ENCODE measurements at places on chromosomes 2 and 18.

GRCh38 chr18:25983730-25984129 lies 106.7 kb downstream of the SS18 start:
- DNase-seq: no peak

- no peak for DNase-seq
Observed at GRCh38 chr18:67590571-67591141, 74.1 kb upstream of the DSEL start.

DNA sequence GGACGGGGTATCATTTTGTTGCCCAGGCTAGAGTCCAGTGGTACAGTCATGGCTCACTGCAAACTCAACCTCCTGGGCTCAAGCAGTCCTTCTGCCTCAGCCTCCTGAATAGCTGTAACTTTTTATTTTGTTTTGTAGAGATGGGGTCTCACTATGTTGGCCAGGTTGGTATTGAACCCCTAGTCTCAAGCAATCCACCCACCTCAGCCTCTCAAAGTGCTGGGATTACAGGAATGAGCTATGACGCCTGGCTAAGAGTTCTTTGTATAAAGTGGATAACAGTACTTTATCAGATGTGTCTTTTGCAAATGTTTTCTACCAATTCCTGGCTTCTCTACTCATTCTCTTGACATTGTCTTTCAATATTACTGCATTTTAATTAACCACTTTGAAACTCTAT lies 17.1 kb upstream of the NT5DC4 start:
- DNase-seq: no peak

DNA sequence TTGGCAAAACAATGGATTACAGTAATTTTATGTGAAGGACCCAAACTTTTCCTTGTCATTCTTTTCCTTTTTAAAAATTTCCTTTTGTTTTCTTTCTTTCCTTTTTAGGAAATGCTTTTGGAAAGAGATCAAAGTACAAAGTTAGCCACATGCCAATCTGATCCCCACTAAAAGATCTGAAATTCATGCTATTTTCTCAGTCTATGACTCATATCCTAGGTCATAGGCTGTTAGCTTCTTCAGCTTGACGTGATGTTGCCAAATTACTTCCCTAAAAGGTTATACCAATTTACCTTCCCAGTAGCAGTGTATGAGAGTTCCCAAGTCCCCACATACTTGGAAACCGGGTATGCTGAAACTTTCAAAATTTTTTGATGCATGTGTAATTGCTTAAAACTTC lies 355.3 kb downstream of the INSIG2 start:
- no peak for DNase-seq

DNA sequence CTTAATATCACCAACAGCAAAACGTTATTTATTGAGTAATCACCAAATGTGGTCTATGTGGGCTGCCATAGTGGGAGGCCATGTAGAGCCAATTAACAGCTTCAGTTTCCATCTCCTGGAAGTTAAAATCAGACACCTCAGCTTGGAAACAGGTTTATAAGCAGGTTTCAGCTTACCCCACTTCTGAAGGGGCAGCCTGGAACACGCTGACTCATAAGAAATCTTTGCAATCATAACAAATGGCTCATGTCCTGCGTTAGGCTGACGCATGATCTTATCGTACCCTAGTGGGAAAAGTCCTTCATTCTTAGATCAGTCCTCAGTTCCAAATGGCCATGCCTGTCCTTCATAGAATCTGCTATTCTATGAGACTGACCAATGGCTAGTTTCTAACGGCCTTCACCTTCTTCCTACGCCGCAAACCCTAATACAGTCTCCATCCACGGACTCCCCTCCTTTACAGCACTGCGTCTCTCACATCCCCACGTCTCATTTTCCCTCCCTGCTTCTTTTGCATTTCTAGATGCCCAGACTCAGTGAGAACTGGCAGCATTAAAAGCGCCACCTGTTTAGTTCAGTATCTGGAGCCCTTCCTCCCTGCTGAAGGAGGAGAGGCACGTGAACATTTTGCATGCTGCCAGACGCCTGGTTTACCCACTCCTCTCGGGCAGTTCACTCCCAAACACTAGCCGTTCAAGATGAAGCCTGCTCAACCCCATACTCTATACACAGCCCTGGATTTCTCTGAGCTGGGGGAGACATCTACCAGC lies 24.2 kb upstream of the BZW1 start:
- DNase-seq: peak; percentile 76

- DNase-seq: no peak
Observed at GRCh38 chr2:42961385-42961811, 169.0 kb upstream of the HAAO start.

- no peak for DNase-seq
Observed at GRCh38 chr2:241296767-241297166, 18.7 kb downstream of the HDLBP start.

DNA sequence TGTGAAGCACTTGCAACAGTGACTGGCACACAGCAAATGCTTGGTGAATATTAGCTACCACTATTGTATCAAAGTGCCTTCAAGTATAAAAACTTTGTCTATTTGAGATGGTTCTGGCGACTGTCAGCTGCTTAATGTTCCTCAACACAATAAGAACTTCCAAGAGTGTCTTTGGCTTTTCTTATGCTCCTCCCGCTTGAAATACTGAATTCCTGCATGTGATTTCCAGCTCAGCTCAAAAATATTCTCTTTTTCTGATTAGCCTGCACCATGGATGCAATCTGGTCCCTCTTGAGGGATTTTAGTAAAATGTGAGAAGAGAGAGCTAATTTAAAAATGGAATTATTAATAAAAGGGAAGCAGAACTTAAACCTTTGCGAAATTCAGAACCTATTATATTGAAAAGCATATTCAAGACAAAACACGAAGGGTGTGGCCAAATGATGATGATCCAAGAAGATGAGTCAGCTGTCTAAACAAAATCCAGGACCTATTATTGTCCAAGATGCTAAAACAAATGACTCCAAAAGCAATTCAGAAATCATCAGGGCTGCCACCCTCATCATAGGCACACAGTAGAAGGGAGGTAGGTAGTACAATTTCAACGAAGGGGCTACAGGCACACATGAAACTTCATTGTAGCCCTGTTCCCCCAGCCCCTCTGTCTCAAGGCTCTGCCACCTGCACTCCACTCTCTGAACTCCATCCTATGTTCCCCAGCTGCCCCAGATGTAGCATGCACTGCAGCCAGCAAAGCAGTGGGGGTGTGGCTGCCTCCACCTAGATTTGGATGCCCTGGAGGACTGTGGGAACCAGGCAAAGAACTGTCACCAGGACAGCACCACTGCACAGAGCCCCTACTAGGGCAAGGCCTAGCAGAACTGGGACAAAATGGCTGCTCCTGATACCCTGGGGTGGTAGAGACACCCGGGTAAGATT lies 190.1 kb downstream of the ZNF385B start:
- no peak for DNase-seq
